ENCODE measurements at places on chromosomes 1 and 21.

GRCh38 chr1:61233121-61233660, 150.8 kb downstream of the NFIA start:
- no peak for DNase-seq

- DNase-seq = no peak
These were observed 262.7 kb upstream of the RGS18 start for GRCh38 chr1:191895462-191896058.

DNA sequence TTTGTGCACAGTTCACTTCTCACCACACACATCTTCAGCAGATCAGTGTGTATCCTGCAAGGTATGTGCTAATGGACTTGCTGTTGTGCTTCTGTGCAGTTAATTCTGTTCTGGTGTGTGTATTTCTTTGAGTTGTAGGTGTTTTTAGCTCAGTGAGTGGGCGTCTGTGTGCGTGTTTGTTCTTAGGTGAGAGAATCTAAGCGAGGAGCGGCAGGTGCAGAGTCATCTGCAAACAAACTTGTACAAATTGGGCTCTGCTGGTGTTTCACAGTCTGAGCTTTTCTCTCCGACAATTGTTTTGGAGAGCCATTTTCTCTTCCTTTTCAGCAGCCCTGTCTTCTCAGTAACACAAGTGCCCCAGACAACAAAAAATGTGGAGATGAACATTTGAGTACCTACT, 43.6 kb downstream of the ACP6 start:
- DNase-seq = peak; percentile 88

DNA sequence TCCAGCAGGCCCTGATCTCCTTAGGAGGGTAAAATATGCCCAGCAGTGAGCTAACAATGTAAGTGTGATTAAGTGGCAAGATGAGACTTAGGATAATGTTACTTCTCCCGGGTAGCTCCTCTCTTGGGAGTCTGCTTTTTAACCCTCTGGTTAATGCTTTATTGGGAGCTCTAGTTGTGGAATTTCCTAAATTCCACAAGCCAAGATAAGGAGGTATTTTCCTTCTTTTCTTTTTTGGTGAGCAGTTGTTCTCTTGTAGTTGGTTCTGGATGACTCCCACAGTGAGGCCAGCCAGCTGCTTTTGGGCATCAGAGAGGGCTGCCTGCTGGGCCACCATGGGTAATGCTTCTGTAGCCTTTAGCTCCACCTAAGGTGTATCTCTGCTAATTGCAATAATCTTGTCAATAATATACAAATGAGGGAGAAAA, 19.3 kb downstream of the C1orf52 start:
- DNase-seq = peak; percentile 45

- no peak for DNase-seq
These were observed 2.4 kb downstream of the UBQLN4 start for GRCh38 chr1:156051011-156051725.

GRCh38 chr1:226763905-226764264, 24.8 kb upstream of the ITPKB start:
- peak; percentile 28 for DNase-seq

- no peak for DNase-seq
These were observed 88.9 kb upstream of the ARHGAP29 start for GRCh38 chr1:94326329-94326728.

GRCh38 chr1:63189677-63190076, 132.7 kb upstream of the FOXD3 start:
- DNase-seq = peak; percentile 52

GRCh38 chr1:78370779-78371482, 119.8 kb upstream of the PTGFR start:
- no peak for DNase-seq

- no peak for DNase-seq
These were observed 101.9 kb upstream of the TNR start for GRCh38 chr1:175845338-175845737.

GRCh38 chr21:23936224-23936623, 1671.1 kb downstream of the MRPL39 start:
- DNase-seq = peak; percentile 10

DNA sequence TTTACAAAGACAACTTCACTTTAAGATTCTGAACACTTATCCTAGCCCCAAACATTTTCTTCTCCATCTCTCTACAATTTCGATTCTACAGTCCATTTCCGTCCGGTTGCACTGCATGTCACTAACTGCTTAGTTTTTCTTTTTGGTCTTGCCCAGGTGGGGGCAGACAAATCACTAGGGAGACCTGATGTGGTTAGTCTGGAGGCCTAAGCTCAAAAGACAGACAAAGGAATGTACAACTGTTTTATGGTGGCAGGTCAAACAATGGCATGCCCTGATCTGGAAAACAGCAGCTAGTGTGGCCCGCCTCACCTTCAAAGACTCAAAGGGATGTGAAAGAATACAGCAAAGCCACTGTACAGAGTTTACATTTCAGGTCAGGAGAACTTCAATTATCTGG, 3.8 kb downstream of the ETV3 start:
- DNase-seq = no peak

- no peak for DNase-seq
These were observed 197.3 kb downstream of the MRPL39 start for GRCh38 chr21:25409978-25410377.

DNA sequence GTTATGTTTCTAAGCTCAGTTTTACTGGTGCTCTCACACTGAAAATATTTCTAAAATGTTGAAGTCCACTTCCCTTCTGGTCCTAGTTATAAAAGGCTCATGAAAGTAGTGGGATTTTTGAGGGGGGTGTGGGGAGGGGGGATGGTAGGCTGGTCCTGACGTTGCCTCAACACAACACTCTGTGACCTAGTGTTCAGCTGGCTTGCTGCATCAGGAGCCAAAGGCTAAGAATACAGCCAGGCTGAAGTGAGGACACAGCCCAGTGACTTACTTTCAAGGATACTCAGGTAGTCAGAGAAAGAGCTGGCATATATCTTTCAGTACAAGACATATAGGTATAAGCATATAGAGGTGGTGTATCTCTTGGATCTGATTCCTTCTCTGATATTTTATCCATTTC, 151.9 kb upstream of the C8B start:
- DNase-seq = no peak

GRCh38 chr1:226588484-226588883, 39.9 kb downstream of the STUM start:
- no peak for DNase-seq

- DNase-seq = no peak
These were observed 1.3 kb downstream of the S1PR1 start for GRCh38 chr1:101238031-101238628.

DNA sequence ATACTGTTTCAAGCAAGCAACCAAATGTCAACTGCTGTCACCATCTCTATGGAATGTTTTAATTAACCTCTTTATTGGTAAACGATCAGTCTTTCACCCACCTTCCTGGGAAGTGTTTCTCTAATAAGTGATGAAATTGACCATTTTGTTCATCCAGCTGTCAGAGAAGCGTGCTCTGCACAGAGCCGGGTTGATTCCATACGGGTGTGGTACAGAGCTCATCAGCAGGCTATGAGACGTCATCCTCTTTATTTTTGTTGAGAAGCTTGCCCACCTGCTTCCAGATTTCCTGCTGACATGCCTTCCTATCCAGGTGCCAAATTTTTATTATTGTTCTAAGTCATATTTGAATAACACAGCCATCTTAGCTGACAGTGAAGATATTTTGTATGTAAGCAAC, 482.5 kb downstream of the RWDD3 start:
- DNase-seq = no peak

- no peak for DNase-seq
These were observed 129.5 kb downstream of the TENT5C start for GRCh38 chr1:117735045-117735992.

DNA sequence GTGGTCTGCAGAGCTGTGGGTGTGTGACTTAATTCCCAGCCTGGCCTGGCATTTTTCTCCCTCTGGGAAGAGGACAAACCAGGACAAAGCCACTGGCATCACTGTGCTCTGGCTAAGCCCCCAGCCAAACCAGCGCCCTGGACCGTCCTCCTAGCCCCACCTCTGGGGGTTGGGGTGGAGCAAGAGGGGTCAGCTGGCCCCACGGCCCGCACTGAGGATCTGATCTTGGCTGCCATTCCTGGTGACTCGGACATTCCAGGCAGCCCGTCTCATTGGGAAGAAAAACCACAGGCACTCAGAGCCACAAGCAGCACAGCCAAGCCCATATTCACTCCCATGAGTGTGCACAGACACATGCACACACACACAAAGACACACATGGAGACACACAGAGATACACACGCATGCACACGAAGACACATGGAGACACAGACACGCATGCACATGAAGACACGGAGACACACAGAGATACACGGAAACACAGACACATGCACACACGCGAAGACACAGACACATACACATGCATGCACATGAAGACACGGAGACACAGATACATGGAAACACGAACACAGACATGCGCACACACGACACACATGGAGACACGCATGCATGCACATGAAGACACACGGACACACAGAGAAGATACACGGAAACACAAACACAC, 2.3 kb upstream of the MXRA8 start:
- DNase-seq = no peak

GRCh38 chr21:33241846-33242245, 12.1 kb downstream of the IFNAR2 start:
- no peak for DNase-seq

DNA sequence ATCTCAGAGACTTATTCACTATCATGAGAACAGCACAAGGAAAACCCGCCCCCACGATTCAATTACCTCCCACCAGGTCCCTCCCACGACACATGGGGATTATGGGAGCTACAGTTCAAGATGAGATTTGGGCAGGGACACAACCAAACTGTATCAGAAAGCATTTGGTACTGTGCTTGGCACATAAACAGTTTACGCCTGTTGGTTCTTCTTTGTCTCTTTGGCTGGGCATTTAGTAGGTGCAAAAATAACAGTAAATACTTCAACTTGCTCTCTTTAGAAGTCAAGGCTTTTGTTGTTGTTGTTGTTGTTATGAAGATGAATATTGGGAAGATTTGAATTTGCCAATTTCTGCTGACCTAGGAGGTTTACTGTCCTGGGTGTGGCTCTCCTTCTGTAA, 175.4 kb upstream of the IGSF21 start:
- DNase-seq = no peak

DNA sequence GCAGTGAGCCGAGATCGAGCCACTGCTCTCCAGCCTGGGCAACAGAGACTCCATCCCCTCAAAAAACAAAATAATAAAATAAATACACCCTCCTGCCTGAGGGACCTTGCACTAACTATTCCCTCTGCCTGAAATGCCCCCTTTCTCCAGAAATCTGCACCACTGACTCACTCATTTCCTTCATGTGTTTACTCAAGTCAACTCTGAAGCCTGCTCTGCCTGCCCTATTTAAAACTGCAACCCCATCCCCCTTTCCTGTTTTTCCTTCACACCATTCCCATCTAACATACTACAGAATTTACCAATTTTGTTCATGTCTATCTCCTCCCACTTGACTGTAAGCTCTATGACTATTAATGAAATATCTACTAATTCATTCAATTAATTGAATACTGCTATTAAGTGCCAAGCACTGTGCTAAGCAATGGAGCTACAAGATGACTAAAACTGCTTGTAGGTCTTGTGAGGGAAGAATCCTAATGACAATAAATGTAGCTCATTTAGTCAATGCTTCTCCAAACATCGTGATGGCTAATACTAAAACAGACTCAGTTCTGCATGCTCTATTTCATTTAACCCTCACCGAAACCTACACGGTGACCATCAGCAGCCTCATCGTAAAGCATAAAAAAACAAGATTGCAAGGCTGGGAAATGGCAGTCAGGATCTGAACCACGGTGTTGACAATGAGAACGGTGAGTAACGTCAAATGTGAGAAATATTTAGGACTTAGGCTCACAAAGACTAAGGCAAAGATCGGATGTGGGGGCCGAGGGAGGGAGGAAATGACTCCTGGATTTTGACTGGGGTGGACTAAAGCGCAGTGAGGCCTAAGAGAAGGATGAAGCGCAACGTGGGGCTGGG, 749 bp upstream of the TMEM39B start:
- DNase-seq = no peak

DNA sequence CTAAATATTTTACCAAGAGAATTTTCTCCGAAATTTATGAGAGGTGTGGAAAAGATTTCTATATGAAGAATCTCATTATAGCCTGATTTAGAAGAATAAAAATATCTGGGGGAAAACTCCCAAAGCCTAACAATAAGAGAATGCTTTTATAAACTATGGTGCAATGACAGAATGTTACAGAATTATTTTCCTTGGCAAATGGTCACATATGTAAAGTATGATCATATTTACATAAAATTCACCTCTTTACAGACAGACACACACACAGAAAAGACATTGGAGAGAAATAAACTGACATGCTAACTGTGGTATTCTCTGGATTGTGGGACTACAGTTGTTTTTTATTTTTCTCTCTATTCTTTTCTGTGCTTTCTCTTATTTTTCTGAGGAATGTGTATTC, 226.3 kb upstream of the USP24 start:
- DNase-seq = no peak

DNA sequence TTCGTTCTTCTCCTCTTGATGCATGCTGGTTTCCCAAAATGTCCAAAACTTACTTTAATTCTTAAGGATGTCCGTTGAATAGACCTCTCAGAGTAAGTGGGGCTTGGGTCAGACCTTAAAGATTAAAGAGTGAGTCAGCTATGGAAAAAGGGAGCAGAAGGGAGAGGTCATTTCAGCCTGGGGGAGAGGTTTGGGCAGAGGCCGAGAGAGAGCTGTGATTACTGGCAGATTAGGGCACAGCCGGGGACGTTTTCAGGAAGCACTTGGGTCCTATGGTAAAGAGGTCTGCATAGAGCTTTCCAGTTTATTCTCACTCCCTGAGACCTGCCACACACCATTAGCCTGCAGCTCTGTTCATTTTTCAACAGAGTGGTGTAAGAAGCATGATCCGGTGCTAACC, 14.0 kb upstream of the ST3GAL3 start:
- DNase-seq = no peak

DNA sequence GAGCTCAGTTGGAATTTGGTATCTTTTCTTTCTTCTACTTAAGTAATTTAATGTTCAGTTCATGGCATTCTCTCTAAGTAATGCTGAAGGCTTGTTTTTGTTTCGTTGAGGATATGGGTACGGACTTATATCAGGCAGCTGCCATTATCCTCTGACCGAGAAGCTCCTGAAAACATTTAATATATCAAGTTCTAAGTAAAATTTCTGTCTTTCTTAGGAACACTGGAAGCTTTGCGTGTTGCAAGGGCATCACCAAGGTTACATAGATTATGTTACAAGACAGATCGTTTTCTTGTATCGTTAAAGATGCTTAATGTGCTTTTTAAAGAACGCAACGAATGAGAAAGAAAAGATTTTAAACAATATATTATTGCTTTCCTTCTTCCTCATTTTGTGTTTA, 1.0 kb upstream of the GALNT2 start:
- no peak for DNase-seq

GRCh38 chr1:236303675-236304074, 21.9 kb upstream of the ERO1B start:
- no peak for DNase-seq

DNA sequence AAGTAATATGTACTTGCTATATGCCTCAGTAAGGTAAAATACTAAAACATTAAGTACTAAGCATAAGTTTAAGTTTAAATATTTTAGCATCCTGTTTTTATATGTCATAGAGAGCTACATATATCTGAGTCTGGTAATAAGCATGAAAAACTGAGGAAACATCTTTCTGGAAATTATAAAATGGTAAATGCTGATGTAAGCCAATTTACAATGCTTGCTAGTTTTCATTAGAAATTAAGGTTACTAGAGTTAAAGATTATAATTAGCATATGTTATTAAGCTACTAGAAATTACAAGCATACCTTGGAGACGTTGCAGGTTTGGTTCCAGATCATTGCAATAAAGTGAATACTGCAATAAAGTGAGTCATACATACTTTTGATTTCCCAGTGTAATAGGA, 477.0 kb upstream of the LRRC7 start:
- DNase-seq = no peak

- DNase-seq = no peak
These were observed 98.0 kb downstream of the KCNN3 start for GRCh38 chr1:154772056-154772455.
